NCI-H1436 treated with DMSO at 0.1 percent for 48 hours (cell line): ENCODE measurements at places on chromosomes 3 and 15.

DNA sequence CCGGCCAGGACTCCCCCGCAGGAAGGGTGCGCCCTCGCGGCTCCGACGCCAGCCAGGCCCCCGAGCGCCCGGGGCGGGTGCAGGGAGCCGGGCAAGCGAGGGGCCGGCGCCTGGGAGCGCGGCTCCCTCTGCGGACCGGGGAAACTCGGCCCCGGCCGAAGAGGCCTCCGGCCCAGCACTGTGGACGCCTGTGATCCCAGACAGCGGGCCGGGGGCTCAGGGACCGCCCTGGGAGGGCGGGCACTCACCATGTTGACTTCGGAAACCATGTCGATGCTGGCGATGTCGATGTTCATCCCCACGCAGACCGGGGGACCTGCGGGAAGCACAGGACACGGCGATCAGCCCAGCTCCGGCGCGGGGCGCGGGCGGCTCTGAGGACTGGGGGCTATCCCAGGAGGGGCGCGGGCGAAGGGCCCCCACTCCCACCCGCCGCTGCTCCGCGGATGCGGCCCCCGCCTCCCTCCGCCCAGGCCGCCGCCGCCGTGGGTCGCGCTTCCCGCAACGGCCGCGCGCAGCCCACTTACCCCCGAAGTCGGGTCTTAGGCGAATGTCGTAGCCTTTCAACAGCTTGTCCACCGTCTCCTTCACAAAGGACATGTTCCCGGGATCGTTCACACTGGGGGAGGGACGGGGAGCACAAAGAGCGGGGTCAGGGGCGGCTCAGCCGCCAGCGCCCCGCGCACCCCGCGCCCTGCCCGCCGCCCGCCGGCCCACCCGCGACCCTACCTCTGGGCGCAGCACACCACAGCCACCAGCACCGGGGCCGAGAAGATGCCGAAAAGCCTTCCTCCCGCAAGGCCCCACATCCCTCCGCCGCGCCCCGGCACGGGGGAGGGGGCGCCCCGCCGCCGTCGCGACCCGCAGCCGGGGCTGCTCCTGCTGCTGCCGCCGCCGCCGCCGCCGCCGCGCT is at the start of gene GABRB3:
Gene GABRB3 (minus strand): TSS at position 913 of the 913 bp plus-strand sequence.
- no peak for DNase-seq

GRCh38 chr15:96720251-96720650 is 389.8 kb downstream of the NR2F2 start:
- DNase-seq: no peak

GRCh38 chr15:75229191-75230015 is 27.7 kb downstream of the C15orf39 start:
- no peak for DNase-seq

- DNase-seq: no peak
Measured at GRCh38 chr3:42886294-42886822, 10.7 kb upstream of the CYP8B1 start.

DNA sequence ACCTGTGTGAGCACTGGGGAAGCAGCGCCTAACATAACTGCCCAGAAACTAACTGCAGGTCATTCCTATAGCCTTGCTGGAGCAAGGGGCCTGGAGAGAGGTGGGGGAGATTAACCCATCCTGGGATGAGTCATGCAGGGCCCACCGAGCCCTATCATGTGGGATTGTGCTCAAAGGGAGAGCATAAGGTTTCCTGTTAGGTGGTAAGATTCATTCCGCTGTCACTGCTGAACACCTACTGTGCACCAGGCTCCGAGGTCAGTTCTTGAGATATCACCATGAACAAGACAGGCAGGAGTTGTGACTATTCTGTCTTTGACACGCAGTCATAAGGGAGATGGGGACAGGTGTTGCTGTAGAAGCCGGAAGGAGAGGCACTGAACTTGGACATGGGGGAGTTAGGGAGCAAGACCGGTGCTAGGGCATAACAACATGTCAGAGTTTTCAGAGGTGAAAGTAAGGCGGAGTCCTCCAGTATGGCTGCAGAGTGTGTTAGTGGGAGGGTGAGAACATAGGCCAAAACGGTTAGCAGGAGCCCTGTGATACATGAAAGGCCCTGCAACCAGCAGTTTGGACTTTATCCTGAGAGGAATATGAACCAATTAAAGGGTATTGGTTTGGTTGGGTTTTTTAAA is 2.4 kb downstream of the SLC25A38 start:
- no peak for DNase-seq

- DNase-seq: no peak
Measured at GRCh38 chr3:101379658-101380376, 59.4 kb upstream of the IMPG2 start.

DNA sequence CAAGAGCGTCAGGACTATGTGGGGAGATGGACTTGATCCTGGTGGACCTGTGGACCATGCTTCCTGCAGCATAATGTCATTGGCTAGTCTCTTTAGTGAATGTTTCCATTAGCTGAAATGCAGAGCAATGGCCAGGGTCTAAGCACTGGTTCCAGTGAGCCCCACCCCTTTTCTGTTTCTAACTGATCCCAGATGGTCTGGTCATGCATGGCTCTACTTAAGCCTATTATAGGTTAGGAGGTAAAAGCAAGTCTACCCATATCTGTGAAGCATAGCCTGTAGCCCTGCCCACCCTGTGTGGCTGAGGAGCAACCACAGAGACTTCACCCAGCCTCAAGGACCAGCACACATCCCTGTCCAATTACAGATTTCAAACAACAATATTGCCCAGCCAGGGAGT is 419.2 kb downstream of the ZNF385D start:
- no peak for DNase-seq

DNA sequence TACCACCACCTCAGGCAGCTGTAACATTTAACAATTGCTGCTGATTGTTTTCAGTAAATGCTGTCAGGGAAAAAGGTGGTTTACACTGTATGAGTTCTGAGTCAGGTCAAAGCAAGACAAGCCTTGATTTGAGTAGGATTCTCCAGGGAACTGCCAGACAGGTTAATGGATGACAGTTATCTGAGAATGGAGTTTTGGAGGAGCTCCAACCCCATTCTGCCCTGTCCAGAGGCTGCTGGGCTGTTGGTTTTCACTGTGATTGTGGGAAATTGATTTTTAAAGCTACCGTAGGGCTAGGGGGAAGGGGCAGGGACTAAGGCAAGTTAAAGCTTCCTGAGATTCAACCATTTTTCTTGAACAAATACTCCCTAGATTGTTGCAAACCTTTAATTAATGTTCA is 39.9 kb downstream of the TICRR start:
- DNase-seq: no peak

- no peak for DNase-seq
Measured at GRCh38 chr15:94164202-94164807, 67.1 kb upstream of the MCTP2 start.

DNA sequence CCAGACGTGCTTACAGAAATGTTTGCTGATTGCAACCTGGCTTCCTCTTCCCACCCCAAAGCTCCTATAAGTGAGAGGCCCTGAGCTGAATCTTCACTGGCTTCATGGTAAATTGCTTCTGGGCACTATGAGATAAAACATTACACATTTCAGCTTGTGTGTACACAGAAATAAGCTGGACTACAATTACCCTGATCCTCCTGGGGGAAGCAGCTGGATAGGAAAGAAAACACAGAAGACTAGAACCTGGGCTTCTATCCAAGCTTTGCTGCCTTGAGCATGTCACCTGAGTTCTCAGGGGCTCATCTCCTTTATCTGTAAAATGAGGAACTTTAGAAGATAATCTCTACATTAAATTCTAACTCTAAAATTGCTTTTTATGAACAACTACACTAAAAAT is 40.3 kb downstream of the THBS1 start:
- DNase-seq: no peak

DNA sequence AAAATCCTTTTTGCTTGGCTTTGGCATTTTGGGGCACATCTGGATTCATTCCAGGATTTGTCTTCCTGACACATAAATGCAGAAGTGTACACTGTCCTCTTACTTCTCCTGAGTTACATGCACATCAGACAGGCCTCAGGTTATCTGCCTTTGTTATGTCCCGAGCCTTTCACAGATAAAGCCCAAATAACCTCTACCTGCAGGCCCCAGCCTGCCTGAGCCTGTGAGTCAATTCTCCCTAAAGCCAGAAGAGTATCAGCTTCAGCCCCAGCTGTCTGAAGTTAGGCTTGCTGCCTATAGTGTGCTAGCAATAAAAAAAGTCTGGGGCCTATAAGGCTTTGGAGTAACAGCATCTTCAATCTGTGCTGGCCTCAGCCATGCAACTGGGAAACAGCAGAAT is 17.7 kb upstream of the GSK3B start:
- DNase-seq: no peak

DNA sequence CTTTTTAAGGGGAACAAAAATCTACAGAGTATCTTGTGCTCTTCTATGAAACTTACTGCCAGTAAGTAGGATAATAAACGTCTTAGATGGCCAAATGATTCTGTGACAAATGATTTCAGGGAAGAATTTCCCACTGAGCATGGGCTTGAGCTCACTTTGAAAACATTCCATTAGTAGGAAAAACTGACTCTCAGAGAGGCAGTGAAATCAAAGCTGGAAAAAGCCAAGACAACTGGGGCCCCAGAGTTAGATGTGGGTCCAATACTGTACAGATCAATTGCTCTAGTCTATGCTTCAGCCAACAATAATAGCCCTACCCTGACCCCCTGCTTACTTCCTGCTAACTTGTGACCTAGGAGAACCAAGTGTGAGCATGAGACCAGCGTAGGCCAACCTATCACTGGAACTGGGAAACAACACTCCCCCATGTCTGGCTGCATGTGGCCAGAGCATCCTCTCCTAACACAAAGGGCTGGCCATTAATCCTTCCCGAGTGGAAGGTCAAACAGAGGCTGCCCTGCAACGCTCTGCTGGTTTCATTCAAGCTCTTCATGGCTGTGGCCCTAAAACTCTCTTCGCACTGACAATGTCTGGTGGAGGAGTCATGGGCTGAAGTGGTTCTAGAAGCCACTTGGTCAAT is 68.8 kb downstream of the FOXB1 start:
- DNase-seq: no peak

DNA sequence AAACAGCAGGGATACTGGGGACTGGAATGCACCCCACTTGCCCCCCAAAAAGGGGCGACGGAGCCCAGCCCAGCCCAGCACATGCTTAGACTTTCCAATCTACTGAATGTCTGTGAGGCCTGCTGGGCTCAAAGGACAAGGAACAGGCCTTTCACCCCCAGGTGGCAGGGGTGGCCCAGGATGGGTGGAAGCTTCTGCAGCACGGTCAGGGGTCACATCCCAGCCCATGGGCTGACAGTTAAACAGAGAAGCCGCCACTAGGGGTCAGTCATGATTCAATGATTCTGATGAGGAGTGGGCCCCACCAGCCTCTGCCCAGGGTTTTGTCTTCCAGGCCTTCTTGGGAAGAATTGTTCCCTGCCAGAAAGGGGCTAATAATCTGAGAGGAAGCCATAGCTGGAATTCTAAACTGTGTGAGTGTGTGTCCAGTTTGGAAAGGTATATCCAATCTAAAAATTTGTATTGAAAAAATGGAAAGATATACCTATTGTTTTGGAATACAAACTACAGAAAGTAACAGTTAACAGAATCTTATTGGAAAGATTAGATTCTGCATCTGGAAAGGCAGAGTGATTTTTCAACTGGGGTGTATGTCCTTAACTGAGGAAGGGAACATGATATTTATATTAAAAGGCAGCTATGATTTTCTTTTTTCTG is 2.2 kb downstream of the CHRNB4 start:
- DNase-seq: no peak

GRCh38 chr3:65676580-65676979 is 362.1 kb downstream of the MAGI1 start:
- no peak for DNase-seq

GRCh38 chr15:42111924-42112323 is 17.6 kb upstream of the PLA2G4D start:
- no peak for DNase-seq

DNA sequence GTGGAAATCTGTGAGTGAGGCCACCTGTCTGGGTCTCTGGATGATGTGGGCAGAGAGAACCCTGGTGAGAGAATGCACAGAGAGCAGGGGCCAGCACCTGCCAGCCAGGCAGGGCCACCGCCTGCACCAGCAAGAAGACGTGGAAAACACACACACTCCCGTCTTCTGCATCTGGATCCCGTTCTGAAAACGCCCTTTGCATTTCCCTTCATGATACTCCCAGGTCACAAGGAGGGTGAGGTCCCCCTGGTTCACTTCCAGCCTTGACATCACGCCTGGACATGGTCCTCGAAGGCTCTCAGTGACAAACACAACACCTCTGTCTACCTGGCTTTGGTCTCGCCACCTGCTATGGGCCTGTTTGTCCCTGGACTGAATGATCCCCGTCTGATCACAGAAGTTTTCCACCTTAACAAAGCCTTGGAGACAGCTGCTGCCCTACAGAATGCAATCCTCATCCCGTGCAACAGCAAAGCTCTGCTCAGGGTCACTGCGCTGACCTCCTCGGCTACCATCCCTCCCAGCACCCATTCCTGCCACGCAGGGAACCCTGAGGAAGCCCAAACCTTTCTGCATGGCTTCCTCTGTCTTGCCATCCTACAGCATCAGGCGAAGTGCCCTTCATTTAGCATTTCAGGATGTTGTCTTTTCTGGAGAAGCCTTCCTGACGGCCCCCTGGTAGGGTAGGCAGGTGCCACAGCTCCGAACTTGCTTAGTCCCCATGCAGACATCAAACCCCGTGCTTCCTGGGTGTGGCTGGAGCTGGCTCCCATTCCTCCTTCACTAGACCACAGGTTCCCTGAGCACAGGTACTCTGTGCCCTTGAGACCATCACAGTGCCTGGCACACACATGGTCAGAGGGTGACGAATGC is 122.5 kb downstream of the ATP10A start:
- DNase-seq: no peak

DNA sequence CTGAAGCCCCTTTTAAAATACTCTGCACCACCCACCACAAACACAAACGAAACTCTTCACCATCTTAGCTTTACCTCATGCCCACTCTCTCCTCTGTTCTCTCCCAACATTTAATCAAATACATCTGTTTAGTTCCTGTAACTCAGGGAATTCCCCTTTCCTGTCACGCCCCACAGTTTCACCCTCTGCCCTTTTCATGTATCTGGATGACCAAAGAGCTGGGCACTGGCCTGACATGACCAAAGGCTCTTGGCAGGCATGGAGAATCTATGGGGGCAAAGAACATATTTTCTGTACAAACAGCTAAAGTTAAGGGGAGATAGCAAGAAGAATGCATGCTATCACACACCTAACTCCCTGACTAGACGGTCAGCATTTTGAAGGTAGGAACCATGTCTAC is 270.0 kb downstream of the TBL1XR1 start:
- DNase-seq: no peak

DNA sequence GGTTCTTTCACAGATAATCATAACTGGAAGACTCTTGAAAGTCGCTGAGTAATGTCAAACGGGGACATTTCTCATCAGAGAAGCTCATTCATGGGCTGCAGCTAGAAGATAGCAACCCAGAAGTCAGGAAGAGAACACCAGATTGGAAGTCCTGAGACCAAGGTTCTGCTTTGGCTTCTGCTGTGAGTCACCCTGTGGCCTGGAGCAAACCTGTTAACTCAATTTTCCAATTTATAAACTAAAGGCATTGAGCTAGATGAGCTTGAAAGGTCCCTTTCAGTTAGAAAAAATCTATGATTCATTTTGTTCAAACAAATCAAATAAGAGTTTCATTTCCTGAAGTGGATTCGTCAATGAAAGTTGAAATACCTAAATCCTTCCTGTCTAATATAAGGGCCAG is 402.2 kb downstream of the EPHB1 start:
- peak; percentile 60 for DNase-seq

- no peak for DNase-seq
Measured at GRCh38 chr3:187136337-187136736, 3.0 kb downstream of the RPL39L start.
